ENCODE measurements at places on chromosomes 16 and 17.

GRCh38 chr16:29963021-29963743 is 1.3 kb downstream of the TMEM219 start:
- DNase-seq, result no peak

DNA sequence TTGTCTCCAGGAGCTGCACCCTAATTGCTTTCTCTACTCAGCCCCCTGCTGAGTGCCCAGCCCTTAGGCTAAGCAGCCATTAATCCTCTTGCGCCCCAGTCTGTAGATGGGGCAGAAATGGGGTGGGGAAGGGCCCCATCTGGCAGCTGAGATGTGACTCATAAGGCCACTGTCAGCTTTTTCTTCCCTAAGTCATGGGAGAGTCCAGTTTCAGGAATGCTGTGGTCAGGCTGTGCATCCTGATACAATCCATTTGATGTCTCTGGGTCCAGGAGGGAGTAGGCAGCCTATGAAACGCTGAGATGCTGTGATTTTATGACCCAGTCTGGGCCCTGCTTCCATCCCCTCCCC is 12.3 kb downstream of the PLXDC1 start:
- DNase-seq, result no peak

- no peak for DNase-seq
Measured at GRCh38 chr17:34869641-34870040, 91.6 kb downstream of the CCT6B start.

- DNase-seq, result peak; percentile 47
Measured at GRCh38 chr17:44830359-44831288, 537 bp upstream of the GJC1 start.

DNA sequence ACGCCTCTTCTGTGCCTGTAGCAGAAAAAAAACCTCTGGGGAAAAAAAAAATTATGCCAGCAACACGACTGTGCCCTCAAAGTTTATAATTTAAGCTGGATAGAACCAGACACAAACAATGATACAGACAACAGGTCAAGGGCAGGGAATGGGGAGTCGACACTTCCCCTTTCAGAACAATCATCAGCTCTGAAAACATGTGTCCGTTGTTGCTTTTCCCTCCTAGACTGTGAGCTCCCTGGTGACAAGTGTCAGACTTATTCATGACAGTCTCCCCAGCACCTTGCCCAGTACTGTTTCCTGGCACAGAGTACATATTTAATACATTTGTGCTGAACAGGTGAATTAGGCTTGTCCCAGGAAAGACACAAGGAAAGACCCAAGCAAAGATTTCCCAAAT is 178.3 kb downstream of the SOX9 start:
- DNase-seq, result no peak

DNA sequence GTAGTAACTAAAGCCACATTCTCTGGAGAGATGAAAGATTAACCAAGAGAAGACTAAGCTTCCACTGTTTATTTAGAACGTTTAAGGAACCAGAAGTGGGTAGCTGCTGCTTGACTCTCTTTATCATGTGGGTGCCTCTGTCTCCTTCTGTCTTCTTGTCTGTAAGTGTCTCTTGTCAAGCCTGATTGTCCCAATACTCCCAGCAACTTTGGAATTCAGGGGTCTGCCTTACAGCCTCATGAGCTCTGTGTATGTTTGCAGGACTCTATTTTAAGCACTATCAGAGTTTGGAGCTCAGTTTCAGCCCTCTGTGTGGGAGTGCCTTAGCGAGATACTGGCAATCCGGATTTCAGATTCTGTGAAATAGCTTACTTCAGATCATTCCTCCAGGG is 29.3 kb upstream of the SPACA3 start:
- no peak for DNase-seq

GRCh38 chr17:38970804-38971203 is 3.6 kb upstream of the FBXO47 start:
- DNase-seq, result no peak

GRCh38 chr17:6995500-6996255 is at the start of gene ALOX12:
TSS of gene ALOX12 (plus strand) at chr17:6996049. CDS start at chr17:6996118, 69 bp downstream.
- DNase-seq, result no peak

DNA sequence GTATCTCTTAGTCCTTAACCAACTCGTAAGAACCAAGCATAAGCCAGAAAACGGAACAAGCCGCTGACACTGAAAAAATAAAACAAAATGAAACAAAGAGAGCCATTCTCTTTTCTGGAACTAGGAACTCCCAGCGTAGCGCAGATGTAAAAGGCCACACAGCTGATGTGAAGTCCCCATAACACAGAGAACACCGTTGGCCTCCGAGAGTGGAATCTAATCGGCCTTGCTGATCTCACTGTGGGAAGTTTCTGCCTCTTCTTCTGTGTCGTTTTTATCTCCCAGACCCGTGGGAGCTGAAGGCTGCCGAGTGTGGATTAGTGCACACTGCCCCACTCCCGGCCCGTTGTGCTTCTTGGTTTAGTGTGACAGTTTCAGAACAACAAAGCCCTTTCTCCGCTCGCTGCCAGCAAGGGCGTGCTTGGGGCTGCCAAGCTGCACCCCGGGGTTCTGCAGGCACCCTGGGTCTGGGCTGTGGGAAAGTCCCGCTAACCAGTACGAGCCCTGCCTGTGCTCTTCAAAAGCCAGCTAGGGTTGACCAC is 21.7 kb downstream of the TTYH2 start:
- no peak for DNase-seq

GRCh38 chr16:8782673-8783072 is 14.8 kb downstream of the TMEM186 start:
- no peak for DNase-seq

GRCh38 chr16:17723531-17724134 is 252.9 kb upstream of the XYLT1 start:
- no peak for DNase-seq

- no peak for DNase-seq
Measured at GRCh38 chr17:57633236-57633635, 111.9 kb downstream of the CCDC182 start.

DNA sequence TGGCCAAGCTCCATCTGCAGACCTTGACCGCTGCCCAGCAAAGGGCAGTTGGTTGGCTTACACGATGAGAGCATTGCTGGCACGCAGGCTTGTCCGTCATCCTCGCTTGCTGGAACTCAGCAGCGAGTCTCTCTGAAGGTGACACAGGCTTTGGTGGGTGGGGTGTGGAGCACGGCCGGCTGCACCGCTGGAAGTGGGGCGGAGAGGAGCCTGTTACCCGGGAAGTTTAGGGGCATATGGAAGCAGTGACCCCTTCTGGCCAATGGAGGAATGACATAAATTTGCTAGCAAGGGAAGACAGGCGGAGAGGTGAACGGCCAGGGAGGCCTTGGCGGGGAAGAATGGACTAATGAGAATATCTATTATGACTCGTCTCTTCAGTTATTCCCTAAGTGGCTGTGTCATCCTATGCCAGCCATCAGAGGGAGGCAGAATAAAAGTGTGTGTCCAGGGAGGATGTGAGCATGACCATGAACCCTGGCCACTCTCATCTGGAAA is 65.9 kb upstream of the SDK2 start:
- DNase-seq, result peak; percentile 56

GRCh38 chr17:73595479-73595878 is 48.8 kb downstream of the SDK2 start:
- DNase-seq, result no peak

DNA sequence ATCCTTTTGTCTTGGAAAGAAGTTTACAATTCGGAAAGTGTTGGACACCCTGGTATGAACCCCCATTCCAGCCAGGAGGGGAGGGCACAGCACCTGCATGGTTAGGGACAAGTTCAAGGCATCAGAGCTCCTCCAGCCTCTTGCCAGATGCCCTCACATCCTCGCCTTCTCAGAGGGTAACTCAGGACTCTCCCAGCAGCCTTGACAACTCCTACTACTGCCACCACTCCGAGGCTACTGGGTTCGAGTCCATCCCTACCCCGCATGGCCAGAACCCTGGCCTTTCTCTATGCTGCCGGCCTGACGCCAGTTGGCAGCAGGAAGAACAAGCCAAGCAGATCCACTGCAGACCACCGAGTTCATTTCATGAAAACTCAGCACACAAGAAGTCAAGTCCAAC is 34.1 kb downstream of the AXIN2 start:
- DNase-seq, result no peak

DNA sequence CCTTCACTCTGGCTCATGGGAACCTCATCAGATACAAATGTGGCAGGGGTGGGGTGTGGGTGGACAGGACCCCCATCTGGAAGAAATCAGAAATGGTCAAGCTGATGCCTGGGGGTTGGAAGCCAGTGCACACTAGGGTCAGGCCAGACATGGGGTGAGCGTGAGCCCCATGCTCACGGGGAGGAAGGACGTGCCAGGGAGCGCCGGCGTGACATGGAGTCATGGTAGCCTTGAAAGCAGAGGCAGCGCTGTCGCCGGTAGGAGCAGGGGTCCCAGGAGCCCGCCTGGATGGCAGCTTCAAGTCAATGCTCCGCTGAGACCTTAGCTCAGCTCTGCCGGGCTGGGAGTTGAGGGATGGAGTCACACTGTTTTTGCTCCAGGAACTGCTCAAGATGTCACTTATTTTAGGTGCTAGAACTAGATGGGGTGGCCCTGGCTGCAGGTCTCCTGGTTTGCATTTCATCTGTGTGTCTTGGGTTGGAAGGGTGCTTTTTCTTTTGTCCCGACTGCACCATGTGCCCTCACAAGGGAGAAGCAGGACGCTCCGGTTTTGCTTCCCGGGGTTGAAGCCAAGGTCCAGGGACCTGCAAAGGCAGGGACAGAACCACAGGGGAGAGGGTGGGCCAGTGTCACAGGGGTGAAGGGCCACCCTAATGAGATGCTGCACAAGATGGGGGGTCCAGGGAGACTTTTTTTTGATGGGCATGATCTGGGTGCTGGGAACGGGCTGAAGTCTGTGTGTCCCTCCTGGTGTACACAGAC is 51.4 kb downstream of the USP22 start:
- DNase-seq, result no peak

- peak; percentile 86 for DNase-seq
Measured at GRCh38 chr17:77286641-77287431, 146.1 kb downstream of the SEC14L1 start.

- DNase-seq, result peak; percentile 49
Measured at GRCh38 chr17:34797720-34798119, 163.5 kb downstream of the CCT6B start.

- no peak for DNase-seq
Measured at GRCh38 chr17:44074231-44074910, 3.8 kb downstream of the G6PC3 start.

GRCh38 chr17:76528528-76529223 is 8.8 kb downstream of the CYGB start:
- no peak for DNase-seq

DNA sequence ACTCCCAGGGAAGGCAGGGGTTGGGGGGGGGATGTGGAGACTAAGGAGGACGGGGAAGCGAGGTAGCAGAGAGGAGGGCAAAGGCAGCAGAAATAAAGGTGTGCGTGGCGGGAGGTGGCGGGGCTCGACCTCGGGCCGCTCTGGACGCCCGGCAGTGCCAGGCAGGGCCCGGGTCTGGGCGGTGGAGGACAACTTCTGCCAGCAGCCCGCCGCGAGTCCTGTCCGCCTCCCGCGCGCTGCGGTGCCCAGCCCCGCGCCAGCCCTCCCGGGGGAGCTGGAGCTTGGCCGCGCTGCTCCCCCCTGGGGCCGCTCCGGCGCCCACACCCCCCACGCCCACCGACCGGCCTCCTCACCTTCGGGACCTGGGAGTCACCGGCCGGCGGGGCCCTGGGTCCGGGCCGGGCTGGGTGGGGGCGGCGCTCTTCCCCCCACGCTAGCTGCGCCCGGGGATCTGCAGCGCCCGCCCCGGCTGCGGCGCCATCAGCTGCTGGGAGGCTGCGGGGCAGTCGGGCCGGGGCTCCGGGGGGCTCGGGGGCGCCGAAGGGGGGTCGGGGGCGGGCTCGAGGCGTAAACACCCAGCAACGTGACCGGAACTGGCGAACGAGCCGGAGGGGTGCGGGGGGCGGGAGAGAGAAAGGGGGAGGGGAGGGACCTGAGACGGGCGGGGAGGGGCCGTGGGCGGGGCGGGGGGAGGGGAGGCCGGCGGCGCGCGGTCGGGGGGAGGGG is at the start of gene CCDC92B:
Gene CCDC92B (minus strand): TSS at position 595 of the 726 bp plus-strand sequence. CDS start 14,507 bp downstream, outside the sequence.
- no peak for DNase-seq

DNA sequence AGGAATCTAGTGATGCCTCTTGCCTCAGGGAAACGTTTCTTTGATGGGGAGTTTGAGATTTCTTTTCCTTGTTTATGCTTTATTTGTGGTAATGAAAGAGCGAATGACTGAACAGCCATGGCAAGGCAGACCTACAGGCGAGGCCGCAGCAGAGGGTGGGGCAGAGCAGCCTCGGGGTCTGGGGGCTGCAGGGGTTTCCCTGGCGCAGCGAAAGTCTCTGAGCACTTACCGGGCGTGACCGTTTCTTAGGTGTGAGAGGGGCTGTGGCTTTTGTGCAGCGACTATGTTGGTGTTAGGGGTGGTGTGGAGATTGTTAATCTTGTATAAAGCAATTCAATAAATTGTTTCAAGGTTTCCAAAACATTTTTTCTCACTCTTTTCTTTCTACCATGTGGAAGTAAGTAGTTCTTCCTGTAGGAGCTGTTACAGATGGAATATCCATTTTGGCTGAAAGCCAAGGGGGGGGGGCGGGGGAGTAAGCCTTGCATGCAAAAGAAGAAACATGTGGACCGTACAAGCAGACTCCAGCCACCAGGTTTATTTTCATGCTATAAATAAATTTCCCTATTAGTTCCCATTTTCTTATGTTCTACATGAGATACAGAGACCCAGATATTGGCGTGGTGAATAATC is 34.8 kb downstream of the UBN1 start:
- peak; percentile 70 for DNase-seq

DNA sequence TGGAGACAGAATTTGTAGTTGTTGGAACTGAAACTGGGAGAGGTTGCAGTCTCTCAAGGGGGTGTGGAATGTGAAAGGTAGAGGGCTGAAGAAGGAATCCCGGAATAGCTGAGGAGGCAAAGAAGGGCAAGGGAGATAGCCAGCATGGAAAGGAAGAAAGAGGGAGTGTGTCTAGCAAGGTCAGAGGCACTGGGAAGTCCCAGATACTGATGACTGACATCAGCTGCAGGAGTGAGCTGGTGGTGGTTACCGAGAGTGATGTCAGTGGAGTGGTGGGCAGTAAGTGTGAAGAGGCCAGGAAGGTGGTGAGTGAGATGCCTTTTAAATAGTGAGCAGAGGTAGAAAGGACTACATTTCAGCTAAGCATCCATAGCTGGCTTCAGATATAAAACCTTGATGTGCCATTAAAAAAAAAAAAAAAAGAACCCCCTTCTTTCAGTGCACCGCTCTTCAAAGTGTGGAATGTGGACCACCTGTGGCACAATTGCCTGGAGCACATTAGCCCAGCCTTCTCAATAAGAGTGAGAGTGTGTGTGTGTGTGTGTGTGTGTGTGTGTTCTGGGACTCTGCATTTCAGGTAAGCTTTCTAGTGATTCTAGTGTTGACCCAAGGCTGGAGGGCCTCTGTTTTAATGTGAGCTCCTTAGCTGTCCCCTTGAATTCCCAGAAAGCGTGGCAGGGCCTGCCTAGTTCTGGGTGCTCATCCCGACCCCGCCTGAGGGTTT is 8.5 kb downstream of the PRMT7 start:
- no peak for DNase-seq

- DNase-seq, result no peak
Measured at GRCh38 chr17:31479062-31479408, 87.6 kb downstream of the RAB11FIP4 start.

GRCh38 chr17:7248796-7249195 is 2.7 kb downstream of the CTDNEP1 start:
- no peak for DNase-seq

- no peak for DNase-seq
Measured at GRCh38 chr16:9908613-9909012, 273.6 kb downstream of the GRIN2A start.

- DNase-seq, result peak; percentile 75
Measured at GRCh38 chr16:75789237-75789636, 62.9 kb upstream of the CPHXL start.

GRCh38 chr17:57004944-57005579 is 27.1 kb downstream of the SCPEP1 start:
- DNase-seq, result no peak
